ENCODE measurements at places on chromosomes 7 and 10.

GRCh38 chr10:80513106-80513505, 24.6 kb upstream of the SH2D4B start:
- DNase-seq, result no peak

- no peak for DNase-seq
Observed at GRCh38 chr10:53122281-53122680, 349.7 kb upstream of the MBL2 start.

- DNase-seq, result no peak
Observed at GRCh38 chr10:14684354-14684753, 90.3 kb downstream of the FAM107B start.

- no peak for DNase-seq
Observed at GRCh38 chr10:133422807-133423771, 1.3 kb downstream of the SPRN start.

DNA sequence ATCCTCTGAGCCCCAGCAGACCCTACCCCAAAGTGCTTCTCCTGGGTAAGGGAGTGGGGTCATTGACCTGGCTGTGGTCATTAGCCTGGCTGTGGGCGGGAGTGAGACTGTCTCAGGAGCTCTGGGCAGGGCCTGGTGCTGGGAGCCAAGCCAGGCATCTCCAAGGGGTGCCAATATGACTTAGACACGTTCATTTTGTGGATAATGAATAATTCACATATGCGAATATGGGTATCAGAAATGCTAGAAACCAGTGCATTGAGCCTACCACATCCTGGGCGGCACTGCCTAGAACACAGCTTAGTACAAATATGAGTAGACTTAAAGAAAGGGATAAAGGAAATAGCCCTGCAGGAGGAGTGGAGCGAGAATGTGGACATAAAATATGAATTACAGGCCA, 14.4 kb upstream of the SRRM3 start:
- DNase-seq, result no peak

Data from amygdala (tissue), 56 donors.